ENCODE measurements at places on chromosomes 5 and 9.

- no peak for DNase-seq
These were observed 128.4 kb upstream of the ADRA1B start for GRCh38 chr5:159787837-159788236.

DNA sequence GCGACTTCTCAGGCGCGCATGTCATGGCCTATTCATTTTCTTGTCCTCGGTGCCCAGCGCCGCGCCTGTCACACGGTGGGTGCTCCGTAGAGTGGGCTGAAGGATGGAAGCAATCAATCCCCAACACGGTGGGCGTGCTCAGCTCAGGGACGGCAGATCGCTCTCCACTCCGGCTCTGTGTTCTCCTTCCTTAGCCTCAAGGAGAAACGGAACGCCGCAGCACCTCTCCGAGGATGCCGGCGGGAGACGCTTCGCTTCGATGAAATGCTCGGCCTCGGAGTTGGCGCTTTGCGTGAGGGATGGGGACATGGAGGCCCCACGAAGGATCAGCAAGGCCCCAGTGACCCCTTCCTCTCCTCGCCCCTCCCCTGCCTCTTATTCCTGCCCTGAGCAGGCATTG, 199.5 kb downstream of the C9orf50 start:
- DNase-seq, result no peak

- DNase-seq, result peak; percentile 31
These were observed 91.5 kb downstream of the MAMDC2 start for GRCh38 chr9:70135176-70135575.

- peak; percentile 80 for DNase-seq
These were observed 60.4 kb upstream of the CAST start for GRCh38 chr5:96601715-96602244.

GRCh38 chr5:96794757-96795156, 13.0 kb downstream of the ERAP1 start:
- no peak for DNase-seq

GRCh38 chr9:130387905-130388304, 56.9 kb upstream of the ASS1 start:
- DNase-seq, result peak; percentile 11

- DNase-seq, result peak; percentile 49
These were observed 29.0 kb downstream of the HK3 start for GRCh38 chr5:176870110-176870591.

GRCh38 chr5:148791696-148792095, 34.7 kb upstream of the ADRB2 start:
- no peak for DNase-seq

GRCh38 chr5:6452622-6453504, 4.2 kb downstream of the UBE2QL1 start:
- peak; percentile 49 for DNase-seq

GRCh38 chr5:132235340-132235739, 7.7 kb upstream of the P4HA2 start:
- DNase-seq, result no peak

DNA sequence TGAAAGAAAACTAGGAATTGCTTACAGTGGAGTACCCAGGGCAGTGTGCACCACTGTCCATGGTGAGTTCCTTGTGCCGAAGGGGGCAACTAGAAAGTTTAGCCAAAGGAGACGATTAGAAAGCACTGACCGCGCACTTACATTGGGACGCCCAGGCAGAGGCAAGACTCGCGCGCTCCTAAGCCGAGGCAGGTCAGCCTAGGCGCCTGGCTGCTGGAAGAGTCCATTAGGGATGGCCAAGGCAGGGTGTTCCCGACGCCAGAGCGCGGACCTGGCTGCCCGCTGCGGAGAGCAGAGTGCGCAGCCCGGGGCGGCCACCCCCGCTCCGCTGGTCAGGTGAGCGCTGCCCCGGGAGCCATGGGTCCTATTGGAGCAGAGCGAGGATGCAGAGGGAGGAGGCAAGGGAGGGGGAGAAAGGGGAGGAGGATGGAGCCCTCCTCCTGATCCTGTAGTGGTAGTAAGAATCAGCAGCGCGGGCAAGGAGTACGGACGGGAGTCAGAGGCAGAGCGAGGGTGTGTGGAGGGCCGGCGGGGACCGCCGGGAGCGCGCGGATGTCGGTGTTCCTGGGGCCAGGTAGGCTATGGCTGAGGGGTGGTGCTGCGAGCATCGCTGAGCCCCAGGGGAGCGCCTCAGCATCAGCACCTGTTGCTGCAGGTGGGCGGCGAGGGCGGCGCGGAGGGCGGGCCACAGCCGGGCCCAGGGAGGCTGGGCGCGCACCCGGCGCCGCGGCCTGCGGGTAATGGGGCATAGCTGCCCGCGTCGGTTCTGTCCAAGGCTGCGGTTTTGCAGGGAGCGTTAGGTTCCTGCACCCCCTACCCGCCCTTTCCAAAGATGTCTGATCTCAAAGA, at the start of gene ADGRV1:
TSS of gene ADGRV1 (plus strand) at position 454 of the 849 bp plus-strand sequence. CDS start at position 553, 99 bp downstream.
- peak; percentile 98 for DNase-seq

GRCh38 chr9:19694601-19695000, 94.2 kb downstream of the SLC24A2 start:
- no peak for DNase-seq

GRCh38 chr9:100498592-100498991, 25.6 kb downstream of the TMEFF1 start:
- DNase-seq, result no peak

- DNase-seq, result no peak
These were observed 196.5 kb downstream of the TLE1 start for GRCh38 chr9:81492710-81493447.

DNA sequence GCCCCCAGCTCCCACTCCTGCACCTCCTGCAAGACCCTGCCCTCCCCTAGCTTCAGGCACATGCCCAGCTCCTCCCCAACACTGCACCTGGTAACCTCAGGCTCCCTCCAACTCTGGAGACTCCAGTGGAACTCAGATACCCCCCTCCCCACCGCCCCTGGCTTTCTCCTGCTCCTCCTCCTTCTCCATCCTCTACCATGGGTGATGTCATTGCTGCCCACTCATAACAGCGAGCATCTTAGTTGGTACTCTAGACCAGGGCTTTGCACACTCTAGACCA, 24.7 kb upstream of the CNOT6 start:
- no peak for DNase-seq

GRCh38 chr5:164748861-164749260, 1243.4 kb downstream of the MAT2B start:
- DNase-seq, result no peak

DNA sequence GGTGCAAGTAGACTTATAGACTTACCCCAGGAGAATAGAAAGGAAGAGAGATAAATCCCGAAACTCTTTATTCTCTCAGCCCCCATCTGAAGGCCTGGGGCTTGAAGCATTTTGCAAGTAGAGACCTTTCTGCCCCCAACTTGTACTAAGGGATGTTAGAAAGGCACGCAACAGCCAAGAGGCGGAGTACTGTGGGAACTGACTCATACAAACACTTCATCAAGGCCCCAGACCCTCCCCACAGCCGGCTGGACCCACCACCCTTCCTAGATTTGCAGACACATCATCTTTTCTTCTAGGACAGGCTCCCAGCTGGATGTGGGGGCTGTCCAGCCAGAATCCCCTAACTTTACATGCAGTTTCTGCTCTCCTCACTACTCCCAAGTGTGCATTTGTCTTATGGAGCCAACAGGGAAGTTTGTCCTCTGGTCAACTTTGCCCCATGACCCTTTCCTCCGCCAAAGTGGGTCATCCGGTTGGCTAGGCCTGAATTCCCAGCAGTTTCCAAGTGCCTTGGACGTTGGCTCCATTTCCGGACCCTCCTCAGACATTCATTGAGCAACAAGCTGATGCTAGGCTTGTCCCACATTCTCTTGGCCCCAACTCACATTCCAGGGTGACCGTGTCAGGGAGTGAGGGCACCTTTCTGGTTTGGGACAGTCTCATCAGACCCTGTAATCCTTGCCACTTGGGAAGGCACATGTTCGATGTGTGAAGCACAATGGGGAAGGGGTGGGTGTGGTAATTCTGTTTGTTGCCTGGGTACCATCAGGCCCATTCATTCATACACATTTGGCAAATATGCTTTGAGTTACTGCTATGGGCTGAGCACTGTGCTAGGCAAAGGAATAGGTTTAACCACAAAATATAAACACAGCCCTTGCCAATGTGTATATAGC, 64.6 kb downstream of the ABLIM3 start:
- DNase-seq, result no peak

DNA sequence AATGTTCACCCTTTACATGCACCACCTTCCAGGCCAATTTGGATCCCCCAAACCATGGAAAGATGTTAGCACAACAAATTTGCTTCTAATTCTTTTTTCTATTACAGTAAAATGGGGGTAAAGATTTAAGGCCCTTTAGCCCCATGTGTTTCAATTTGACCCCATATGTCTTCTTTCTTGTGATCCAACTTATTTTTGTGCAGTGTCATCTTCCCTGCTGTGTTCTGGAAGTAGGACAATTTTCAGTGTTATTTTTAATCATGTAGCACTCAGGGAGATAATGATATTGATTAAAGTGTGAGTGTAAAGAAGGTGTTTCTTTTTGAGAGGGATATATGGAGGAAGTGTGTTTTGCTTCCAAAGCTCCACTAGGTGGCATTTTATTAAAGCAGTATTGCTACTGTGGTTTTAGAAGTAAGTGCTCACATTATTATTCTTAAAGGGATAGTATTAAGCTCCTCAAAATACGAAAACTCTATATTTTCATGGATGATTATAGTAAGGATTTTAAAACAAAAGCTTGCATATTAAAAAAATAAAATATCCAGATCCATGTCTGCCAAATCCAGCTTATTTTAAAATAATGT, 118.7 kb upstream of the ATP10B start:
- peak; percentile 41 for DNase-seq

DNA sequence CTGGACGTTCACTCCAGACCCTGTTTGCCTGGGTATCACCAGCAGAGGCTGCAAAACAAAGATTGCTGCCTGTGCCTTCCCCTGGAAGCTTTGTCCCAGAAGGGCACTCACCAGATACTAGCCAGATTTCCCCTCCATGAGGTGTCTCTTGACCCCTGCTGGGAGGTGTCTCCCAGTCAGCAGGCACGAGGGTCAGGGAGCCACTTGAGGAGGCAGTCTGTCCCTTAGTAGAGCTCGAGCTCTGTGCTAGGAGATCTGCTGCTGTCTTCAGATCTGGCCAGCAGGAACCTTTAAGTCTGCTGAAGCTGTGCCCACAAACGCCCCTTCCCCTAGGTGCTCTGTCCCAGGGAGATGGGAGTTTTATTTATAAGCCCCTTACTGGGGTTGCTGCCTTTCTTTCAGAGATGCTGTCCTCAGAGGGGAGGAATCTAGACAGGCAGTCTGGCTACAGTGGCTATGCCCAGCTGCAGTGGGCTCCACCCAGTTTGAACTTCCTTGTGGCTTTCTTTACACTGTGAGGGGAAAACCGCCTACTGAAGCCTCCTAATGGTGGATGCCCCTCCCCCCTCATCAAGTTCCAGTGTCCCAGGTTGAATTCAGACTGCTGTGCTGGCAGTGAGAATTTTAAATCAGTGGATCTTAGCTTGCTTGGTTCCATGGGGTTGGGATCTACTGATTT, 253.9 kb downstream of the SPATA31D1 start:
- DNase-seq, result no peak

GRCh38 chr5:52777186-52777585, 10.5 kb upstream of the ITGA1 start:
- DNase-seq, result no peak

- no peak for DNase-seq
These were observed 3.1 kb upstream of the IL7R start for GRCh38 chr5:35853631-35854030.

DNA sequence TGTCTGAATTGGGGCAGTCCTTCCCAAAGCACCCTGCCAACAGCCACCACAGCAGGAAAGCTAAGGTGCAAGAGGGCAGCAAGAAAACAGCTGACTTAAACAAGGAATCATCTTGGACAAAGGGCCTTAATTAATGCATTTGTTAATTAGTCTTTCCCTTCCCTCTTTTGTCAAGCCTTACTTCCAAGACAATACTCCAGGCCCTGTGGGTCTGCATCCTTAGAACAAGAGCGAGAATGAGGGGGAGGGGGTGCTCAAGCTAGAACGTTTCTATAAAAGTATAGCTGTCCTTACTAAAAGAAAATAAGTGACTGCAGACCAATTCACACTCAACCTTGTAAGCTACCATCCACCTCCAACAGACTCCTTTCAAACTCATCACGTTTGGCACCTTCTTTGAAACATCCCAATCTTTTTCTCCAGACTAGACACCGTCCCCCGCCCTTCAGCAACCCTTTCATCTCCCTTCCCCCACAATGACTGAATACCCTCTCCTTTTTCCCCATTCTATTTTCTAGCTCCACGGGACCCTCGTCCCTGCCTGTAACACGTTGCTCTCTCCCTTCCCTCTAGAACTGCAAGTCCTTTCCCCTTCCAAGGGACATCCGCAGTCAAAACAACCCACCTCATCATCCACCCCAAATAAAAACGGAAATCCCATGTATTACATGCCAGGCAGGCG, 85.7 kb upstream of the RNF38 start:
- DNase-seq, result peak; percentile 43

GRCh38 chr5:87354496-87354895, 58.2 kb downstream of the CCNH start:
- no peak for DNase-seq

GRCh38 chr5:179488975-179489374, 61.4 kb upstream of the RUFY1 start:
- no peak for DNase-seq

GRCh38 chr9:113734826-113735225, 141.3 kb upstream of the ZNF618 start:
- DNase-seq, result no peak

GRCh38 chr9:77751341-77752091, 103.4 kb upstream of the GNA14 start:
- DNase-seq, result peak; percentile 87

GRCh38 chr9:120446671-120447070, 133.3 kb downstream of the CDK5RAP2 start:
- DNase-seq, result no peak

DNA sequence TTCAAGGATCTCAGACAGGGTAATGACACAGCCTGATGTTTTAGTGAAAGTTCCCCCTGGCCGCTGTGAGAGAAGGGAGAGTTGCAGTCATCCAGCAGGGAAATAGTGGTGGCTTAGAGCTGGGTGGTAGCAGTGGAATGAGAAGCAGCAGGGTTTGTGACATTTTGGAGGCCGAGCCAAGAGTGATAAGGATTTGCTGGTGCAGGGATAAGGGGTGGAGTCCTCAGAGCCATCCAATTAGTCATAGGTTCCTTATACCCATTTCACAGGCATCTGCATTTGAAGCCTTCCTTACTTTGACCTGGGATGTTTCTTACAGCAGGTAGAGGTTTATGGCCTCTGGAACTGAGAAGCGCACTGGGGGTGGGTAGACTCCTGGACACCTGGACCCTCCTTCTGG, 12.8 kb downstream of the JADE2 start:
- no peak for DNase-seq

- no peak for DNase-seq
These were observed 503.6 kb upstream of the PAPPA start for GRCh38 chr9:115649991-115650472.

GRCh38 chr5:124847907-124848306, 101.5 kb upstream of the ZNF608 start:
- no peak for DNase-seq

DNA sequence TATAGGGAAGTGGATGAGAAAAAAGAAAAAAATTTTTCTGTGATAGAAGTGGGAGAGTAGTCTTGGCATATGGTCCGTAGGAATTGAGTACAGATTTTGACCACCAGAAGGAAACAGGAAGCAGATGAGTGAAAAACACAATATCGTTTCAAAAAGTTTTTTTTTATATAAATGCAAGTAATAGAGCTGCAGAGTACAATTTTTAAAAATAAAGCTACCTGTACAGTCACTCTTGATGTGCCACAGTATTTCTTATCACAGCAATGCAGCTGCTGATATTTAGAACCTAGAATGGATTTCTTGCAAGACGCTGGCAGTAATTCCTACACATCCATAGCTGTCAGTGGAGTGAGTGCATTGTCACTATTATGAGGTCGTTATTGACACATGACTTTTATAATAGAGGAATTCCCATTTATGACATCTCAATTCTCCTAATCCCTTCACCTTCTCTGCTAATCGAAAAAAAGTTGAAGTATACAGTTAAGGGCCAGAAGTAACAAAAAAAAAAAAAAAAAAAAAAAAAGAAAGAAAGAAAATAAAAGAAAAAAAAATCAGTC, 477.7 kb downstream of the TAF11L14 start:
- DNase-seq, result no peak
